ENCODE measurements at places on chromosomes 16 and 17.

DNA sequence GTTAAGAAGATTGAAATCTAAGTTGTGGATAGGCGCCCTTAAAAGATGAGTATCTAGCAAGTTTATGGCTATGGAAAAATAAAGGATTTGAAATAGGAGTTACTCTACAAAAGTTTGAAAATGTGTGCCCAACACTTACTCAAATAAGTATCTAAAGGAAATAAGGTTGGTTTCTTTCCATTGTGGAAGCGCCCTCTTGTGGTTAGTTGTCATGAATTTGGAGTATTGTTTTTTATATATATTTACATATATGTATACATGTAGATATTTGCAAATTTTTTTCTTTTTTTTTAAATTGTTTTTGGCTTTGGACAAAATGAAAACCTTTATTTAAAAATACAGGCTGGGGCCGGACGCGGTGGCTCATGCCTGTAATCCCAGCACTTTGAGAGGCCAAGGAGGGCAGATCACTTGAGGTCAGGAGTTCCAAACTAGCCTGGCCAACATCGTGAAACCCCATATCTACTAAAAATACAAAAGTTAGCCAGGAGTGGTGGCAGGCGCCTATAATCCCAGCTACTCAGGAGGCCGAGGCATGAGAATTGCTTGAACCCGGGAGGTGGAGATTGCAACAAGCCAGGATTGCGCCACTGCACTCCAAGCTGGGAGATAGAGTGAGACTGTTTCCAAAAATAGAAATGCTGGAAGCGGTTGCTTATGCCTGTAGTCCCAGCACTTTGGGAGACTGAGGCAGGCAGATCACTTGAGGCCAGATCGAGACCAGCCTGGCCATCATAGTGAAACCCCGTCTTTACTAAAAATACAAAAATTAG, 24.0 kb upstream of the VPS4A start:
- DNase-seq = no peak

- no peak for DNase-seq
These were observed 103.8 kb upstream of the NOL11 start for GRCh38 chr17:67613961-67614360.

GRCh38 chr17:7573324-7574080, 5.9 kb upstream of the CD68 start:
- no peak for DNase-seq

- no peak for DNase-seq
These were observed 26.9 kb upstream of the LITAF start for GRCh38 chr16:11613381-11614303.

DNA sequence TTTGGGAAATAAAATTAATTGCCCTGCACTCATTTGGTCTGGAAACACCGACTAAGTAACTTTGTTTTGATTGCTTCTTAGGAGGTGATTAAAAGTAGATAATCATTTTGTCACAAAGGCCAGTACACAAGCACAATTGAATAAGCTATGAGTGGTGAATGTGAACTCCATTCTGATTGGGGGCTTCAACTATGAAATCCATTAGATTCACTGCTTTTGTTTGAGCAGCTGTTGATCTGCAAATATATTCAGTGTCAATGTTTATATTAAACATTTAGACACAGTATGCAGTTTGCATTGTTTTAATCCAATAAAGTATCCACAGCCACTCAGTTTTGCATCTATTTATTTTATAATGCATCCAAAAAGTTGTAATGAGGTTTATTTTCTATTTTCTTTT, 817.5 kb downstream of the CDH11 start:
- DNase-seq = no peak
